ENCODE measurements at places on chromosomes 5 and 9.

DNA sequence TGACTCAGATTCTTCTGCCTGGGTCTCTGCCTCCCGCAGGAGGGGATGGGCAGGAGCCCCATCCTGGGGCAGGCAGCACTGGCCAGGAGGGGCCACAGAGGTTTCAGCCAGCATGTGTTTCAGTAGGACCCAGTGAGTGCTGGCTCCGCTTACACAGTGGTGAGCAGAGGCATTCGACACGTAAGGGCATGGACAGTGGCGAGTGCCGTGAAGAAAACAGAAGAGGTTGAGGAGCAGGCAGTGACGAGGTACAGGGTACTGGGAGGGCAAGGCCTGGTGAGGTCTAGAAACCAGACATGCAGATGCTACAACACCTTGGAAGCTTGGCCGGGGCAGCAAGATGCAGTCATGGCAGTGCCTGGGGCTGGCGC is 41.5 kb downstream of the CACNA1B start:
- no peak overlapping the region for H3K4me3 ChIP-seq
- no peaks in the 10 kb centered on the region for H3K27me3 ChIP-seq
- DNase-seq: peak; percentile 76
- H3K36me3 ChIP-seq: no peaks in the 10 kb centered on the region
- H3K27ac ChIP-seq: no peak overlapping the region
- no peaks in the 10 kb centered on the region for H3K4me1 ChIP-seq

- DNase-seq: no peak
- H3K4me3 ChIP-seq: no peak overlapping the region
- no peaks in the 10 kb centered on the region for H3K4me1 ChIP-seq
- H3K27ac ChIP-seq: no peak overlapping the region
- no peaks in the 10 kb centered on the region for H3K36me3 ChIP-seq
Observed at GRCh38 chr5:147519380-147519779, 9.5 kb upstream of the DPYSL3 start.

GRCh38 chr5:6744841-6745705 is 31.8 kb downstream of the TENT4A start:
- peaks cover 3% of the 10 kb centered on the region for H3K4me1 ChIP-seq
- no peak for DNase-seq
- no peaks in the 10 kb centered on the region for H3K27me3 ChIP-seq
- no peak overlapping the region for H3K27ac ChIP-seq
- no peak overlapping the region for H3K4me3 ChIP-seq

DNA sequence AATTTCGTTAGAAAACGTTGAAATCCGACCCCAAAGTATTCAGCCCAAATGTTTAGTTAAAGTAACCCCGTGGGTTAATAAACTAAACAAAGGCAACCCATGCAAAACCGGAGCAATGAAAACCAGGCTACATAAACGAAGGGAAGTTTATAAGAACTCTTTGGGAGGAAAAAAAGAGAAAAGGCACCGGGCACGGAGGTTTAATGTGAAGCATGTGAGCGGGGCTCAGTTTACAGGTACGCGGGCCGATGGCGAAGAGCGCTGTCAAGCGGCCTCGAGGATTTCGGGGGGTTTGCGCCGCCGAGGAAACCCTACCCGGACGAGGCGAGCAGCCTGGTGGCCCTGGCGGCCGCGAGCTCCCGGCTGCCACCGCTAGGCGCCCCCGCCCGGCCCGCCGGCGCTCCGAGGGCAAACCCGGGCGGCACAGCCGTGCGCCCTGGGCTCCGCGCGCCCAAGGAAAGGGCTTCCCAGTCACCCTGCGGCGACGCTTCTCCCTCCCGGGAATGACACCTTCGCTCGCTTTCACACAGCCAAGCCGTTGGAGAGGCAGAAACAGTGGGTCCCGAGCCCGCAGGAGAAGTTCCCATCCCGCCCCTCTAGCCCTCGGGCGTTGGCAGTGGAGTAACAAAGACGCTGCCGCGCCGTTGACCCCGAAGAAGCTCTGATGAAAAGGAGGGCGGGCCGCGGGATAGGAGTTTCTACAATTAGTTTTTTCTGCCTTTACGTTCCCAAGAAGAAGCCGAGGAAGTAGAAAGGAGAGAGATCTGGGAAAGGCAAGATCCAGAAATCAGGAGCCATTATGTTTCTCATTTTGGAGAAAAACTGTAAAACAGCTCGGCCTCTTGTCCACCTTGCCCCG is 126.0 kb downstream of the TMEM174 start:
- peaks cover 51% of the 10 kb centered on the region for H3K27me3 ChIP-seq
- DNase-seq: no peak
- H3K36me3 ChIP-seq: peaks cover 5% of the 10 kb centered on the region
- H3K4me1 ChIP-seq: peaks cover 60% of the 10 kb centered on the region
- H3K4me3 ChIP-seq: peak overlapping the region; percentile 66

GRCh38 chr5:91487420-91487819 is 104.3 kb upstream of the ARRDC3 start:
- H3K27me3 ChIP-seq: no peaks in the 10 kb centered on the region
- H3K36me3 ChIP-seq: no peaks in the 10 kb centered on the region
- DNase-seq: no peak
- no peak overlapping the region for H3K27ac ChIP-seq

GRCh38 chr5:159498630-159499029 is 168.3 kb upstream of the IL12B start:
- H3K4me1 ChIP-seq: peaks cover 3% of the 10 kb centered on the region
- no peak overlapping the region for H3K4me3 ChIP-seq
- DNase-seq: no peak
- peaks cover 22% of the 10 kb centered on the region for H3K27me3 ChIP-seq
- H3K36me3 ChIP-seq: peaks cover 2% of the 10 kb centered on the region
- no peak overlapping the region for H3K27ac ChIP-seq

GRCh38 chr9:79263628-79264027 is 308.1 kb upstream of the TLE4 start:
- no peaks in the 10 kb centered on the region for H3K36me3 ChIP-seq
- H3K4me3 ChIP-seq: no peak overlapping the region
- no peak overlapping the region for H3K27ac ChIP-seq
- DNase-seq: no peak
- peaks cover 4% of the 10 kb centered on the region for H3K4me1 ChIP-seq

- no peaks in the 10 kb centered on the region for H3K27me3 ChIP-seq
- no peaks in the 10 kb centered on the region for H3K4me1 ChIP-seq
- H3K36me3 ChIP-seq: no peaks in the 10 kb centered on the region
Observed at GRCh38 chr9:83503866-83504265, 34.3 kb downstream of the FRMD3 start.

GRCh38 chr5:82332064-82332855 is 54.1 kb upstream of the RPS23 start:
- no peak for DNase-seq
- peaks cover 44% of the 10 kb centered on the region for H3K4me1 ChIP-seq
- H3K36me3 ChIP-seq: no peaks in the 10 kb centered on the region

GRCh38 chr9:138020120-138020794 is 142.7 kb downstream of the CACNA1B start:
- H3K4me3 ChIP-seq: no peak overlapping the region
- no peak overlapping the region for H3K27ac ChIP-seq
- H3K36me3 ChIP-seq: no peaks in the 10 kb centered on the region
- peaks cover 22% of the 10 kb centered on the region for H3K27me3 ChIP-seq

GRCh38 chr9:96619491-96620180 is at the start of gene CDC14B:
TSS of gene CDC14B (minus strand) at chr9:96619843. CDS start at chr9:96619378, 465 bp downstream.
- H3K27me3 ChIP-seq: no peaks in the 10 kb centered on the region
- peak within 1 kb of the TSS; percentile 86 for H3K4me3 ChIP-seq
- H3K4me1 ChIP-seq: peaks cover 14% of the 10 kb centered on the region

DNA sequence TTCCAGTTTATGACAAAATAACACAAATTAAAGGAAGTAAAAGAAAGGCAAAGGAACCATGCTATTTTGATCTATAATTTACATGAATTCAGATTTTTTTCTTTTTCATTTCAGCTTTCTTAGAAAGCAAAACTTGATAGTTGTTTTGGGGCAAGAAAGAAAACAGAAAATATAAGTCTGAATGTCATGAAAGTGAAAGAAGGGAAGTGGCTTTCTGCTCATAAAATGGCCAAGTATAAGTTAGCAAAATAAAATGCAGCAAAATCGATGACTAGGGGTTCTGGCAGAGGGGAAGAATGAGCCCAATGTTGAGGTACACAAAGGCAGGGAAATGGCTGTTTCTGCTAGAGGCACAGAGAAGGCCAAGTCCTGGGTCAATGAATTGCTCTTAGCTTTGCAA is 3.0 kb upstream of the IFNW1 start:
- H3K27me3 ChIP-seq: peaks cover 30% of the 10 kb centered on the region
- H3K4me1 ChIP-seq: no peaks in the 10 kb centered on the region
- no peak overlapping the region for H3K4me3 ChIP-seq

DNA sequence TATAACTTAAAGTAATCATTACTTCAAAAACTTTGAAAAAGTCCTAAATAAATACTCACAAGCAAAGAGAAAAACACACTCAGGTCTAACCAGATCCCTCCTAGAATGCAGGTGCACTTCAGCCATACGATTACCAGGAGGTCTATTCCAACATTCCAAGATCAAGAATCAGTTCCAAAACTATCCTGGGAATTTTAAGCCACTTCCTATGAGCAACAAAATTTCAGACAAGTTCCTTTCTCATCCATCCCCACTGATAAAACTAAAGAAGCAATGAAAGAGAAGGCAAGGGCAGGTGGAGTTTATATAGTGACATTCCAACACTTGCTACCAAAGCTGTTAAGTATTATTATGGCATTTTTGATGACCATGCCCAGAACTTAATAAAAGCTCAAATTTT is 29.6 kb downstream of the MLLT3 start:
- no peak for DNase-seq
- H3K4me3 ChIP-seq: no peak overlapping the region
- H3K4me1 ChIP-seq: peaks cover 22% of the 10 kb centered on the region
- H3K27me3 ChIP-seq: no peaks in the 10 kb centered on the region
- H3K27ac ChIP-seq: no peak overlapping the region

GRCh38 chr5:88782571-88782970 is 100.4 kb downstream of the MEF2C start:
- H3K27me3 ChIP-seq: no peaks in the 10 kb centered on the region
- no peak for DNase-seq

DNA sequence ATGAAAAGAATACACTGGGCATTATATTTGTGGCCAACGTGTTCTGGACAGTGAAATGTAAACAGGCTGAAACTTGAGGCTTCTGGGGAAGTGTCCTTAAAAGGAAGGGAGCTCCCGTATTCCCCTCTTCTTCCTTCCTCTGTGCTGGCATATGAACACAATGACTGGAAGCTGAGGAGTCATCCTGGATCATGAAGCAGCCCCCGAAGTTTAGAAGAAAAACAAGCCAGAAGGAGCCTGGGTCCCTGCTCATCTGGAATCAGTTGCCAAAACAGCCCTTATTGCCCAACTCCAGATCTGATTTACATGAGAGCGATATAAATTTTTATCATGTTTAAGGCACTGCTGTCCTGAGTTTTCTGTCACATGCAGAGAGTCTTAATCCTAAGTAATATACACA is 65.4 kb upstream of the SLC1A1 start:
- no peak overlapping the region for H3K4me3 ChIP-seq
- H3K27ac ChIP-seq: no peak overlapping the region
- H3K4me1 ChIP-seq: no peaks in the 10 kb centered on the region
- H3K36me3 ChIP-seq: no peaks in the 10 kb centered on the region

DNA sequence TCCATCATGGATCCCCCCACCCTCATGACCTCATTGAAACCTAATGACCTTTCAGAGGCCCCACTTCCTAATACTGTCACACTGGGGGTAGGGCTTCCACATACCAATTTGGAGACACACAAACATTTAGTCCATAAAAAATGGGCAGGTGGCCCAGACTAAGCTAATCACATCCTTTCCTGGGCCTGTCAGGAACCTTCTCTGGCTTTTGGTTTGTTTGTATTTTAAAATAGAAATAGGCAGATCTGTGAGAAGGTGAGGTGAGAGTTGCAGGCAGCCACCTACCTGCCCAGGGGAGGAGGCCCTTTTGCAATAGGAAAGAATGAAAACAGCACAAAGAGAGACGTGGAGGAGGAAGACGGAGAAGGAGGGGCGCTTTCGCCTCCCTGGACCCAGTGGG is 90.2 kb upstream of the BOD1 start:
- H3K27me3 ChIP-seq: peaks cover 8% of the 10 kb centered on the region
- H3K4me3 ChIP-seq: no peak overlapping the region
- H3K27ac ChIP-seq: peak overlapping the region; percentile 36
- H3K4me1 ChIP-seq: peaks cover 21% of the 10 kb centered on the region
- no peak for DNase-seq

DNA sequence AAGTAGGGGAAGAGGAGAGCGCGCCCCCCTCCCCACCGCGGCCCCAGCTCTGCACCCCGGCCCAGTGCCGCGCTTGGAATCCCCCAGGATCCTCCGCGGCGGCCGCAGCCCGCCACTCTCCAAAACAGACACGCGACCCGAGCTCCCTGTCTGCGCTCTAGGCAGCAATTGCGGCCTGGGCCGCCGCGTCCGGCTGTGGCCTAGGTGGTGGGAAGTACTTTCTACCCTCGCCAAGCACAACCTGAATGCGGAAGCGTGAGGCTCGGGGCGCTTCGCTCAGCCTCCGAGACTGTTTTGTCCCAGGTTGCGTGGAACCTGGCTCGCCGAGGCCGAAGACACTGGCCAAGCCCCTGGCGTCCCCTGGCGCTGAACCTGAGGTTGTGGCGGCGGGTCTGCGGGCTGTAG is 3.3 kb upstream of the FOXB2 start:
- peaks cover 42% of the 10 kb centered on the region for H3K4me1 ChIP-seq
- DNase-seq: no peak
- peak overlapping the region; percentile 10 for H3K4me3 ChIP-seq
- no peak overlapping the region for H3K27ac ChIP-seq
- no peaks in the 10 kb centered on the region for H3K36me3 ChIP-seq
